ENCODE measurements at places on chromosomes 7 and 10.

DNA sequence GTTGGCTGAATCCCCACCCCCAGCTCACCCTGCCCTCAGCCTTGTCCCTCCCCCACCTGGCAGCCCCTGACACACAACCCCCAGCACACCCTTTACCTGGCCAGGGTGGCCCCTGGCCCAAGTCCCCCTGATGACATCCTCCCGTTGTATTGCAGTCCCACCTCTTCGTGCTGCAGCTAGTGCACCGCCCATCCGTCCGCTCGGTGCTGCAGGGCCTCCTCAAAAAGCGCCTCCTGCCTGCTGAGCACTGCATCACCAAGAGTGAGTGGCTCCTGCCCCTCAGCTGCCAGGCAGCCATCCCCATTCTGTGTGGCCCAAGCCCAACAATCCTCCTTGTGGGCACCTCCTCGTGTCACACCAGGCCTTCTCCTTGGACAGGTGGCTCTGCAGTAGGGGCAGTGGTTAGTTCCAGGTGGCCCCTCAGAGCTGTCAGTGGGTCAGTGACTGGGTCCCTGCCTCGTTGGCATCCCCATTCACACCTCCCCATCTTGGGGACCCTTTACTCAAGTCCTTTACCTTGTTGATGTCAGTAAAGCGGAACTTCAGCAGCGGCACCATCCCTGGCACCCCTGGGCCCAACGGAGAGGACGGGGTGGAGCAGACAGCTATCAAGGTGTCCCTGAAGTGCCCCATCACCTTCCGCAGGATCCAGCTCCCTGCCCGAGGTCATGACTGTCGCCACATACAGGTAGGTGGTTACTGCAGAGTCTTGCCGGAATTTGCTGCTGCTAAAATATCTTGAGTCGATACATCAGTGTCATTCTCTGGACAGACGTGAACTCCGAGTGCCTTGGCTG, 14.3 kb downstream of the ZMIZ2 start:
- H3K27me3 ChIP-seq: no peaks in the 10 kb centered on the region
- H3K36me3 ChIP-seq: peaks cover 90% of the 10 kb centered on the region
- H3K4me1 ChIP-seq: peaks cover 9% of the 10 kb centered on the region

- H3K27ac ChIP-seq: no peak overlapping the region
- DNase-seq: no peak
- no peak overlapping the region for H3K4me3 ChIP-seq
- no peaks in the 10 kb centered on the region for H3K27me3 ChIP-seq
Observed at GRCh38 chr10:106941297-106942034, 223.0 kb downstream of the SORCS1 start.

DNA sequence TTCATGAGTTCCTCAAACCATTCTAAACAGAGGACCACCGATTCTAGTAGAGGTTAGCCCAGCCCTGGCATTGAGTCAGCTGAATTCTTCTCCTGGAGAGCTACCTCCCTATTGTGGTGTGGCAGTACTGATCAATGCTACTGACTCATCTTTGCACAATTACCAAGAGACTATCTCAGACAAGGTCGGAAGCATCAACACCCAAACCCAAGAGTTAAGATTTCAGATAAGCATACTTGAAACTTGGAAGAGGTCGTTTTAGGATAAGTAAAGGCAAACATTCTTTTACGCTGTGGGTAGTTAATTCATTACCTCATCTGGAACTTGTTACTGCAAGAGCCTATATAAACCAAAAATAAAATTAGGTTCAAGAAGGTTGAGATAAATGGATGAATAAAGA, 154.6 kb upstream of the NRBF2 start:
- no peaks in the 10 kb centered on the region for H3K27me3 ChIP-seq
- no peak overlapping the region for H3K27ac ChIP-seq
- no peak overlapping the region for H3K4me3 ChIP-seq

DNA sequence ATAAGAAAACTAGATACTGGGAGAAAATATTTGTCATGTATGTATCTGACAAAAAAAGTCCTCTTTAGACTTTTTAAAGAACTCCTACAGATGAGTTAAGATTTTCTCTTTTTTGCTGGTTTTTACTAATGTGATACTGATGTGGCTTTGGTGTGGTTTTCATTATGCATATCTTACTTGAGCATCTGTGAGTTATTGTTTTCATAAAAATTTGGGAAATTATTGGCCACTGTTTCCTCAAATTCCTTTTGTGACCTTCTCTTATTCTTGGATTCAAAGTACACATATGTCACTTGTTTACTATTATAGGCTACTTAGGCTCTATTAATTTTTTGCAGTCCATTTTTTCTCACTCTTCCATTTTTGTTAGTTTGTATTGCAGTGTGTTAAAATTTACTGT, 89.0 kb downstream of the PPP1R9A start:
- H3K27ac ChIP-seq: no peak overlapping the region
- no peak overlapping the region for H3K4me3 ChIP-seq
- DNase-seq: no peak
- H3K27me3 ChIP-seq: no peaks in the 10 kb centered on the region
- H3K4me1 ChIP-seq: peaks cover 4% of the 10 kb centered on the region

DNA sequence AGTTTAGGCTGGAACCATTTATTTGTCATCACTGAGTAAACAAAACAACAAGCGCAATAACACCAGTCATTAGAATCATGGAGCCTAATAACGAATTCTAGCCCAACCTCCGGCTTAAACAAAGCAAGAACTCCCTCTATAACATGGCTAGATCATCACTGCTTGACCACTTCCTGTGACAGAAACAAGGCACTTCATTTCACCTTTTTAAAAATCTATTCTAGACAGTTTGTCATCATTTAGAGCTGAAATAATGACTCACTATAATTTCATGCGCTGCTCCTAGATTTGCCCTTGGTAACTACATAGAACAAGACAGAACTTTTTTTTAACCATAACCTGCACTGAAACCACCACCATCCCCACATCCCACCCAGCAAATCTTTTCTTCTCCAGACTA, 81.3 kb downstream of the OSBPL3 start:
- peaks cover 6% of the 10 kb centered on the region for H3K4me1 ChIP-seq
- H3K4me3 ChIP-seq: no peak overlapping the region
- H3K36me3 ChIP-seq: no peaks in the 10 kb centered on the region
- DNase-seq: no peak

DNA sequence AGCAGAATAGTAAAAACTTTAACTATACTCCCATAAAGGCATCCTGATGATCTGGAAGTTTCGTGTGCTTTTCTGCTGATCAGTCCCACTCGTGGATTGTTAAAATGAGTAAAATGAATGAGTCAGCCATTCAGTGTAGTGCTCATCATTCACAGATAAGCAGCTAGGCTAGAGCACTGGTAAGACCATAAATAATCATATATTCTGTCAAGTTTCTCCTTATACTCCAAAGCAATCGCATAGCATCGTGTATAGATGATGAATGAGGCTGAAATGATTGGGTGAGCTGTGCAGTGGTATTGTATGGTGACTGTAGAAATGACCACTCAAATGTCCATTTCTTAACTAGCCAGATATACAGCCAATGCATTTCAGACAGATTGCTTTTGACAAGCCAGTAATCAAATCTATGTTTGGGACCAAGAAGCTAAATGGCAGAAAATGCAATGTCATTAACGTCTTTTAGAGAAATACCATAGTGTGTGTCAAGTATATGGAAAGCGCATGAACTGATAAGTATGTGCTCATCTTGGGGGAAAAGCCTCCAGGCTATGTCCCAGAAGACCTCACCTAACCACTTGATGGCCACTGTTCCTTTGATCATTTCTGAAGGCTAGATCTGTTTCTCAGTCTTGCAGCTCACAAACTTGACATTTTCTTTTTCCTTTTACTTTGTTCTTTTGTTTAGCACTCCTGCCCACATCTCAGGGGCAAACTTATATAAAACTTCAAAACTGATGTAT, 227.2 kb upstream of the FAM3C start:
- DNase-seq: no peak
- no peaks in the 10 kb centered on the region for H3K4me1 ChIP-seq
- no peaks in the 10 kb centered on the region for H3K27me3 ChIP-seq
- no peak overlapping the region for H3K4me3 ChIP-seq

GRCh38 chr10:125756196-125756595, 19.4 kb downstream of the MMP21 start:
- peaks cover 91% of the 10 kb centered on the region for H3K36me3 ChIP-seq
- no peaks in the 10 kb centered on the region for H3K27me3 ChIP-seq
- no peak for DNase-seq
- no peaks in the 10 kb centered on the region for H3K4me1 ChIP-seq

DNA sequence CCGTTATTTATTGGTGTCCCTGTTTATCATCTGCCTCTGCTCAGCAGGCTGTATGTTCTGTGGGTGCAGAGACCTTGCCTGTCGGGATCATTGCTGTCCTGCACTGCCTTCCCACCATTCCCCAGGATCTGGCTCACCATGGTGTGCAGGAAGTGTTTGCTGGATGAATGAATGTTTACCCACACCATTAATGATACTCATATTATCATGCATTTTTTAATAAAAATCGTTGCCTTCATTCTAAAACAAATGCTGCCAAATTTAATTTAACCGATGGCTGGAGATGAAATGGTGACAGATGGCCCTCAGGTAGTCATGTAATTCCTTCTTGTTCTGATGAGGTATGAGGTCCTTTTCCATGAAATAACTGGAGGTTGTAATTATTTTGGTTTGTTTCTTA, 22.5 kb downstream of the PLPP4 start:
- no peak overlapping the region for H3K27ac ChIP-seq
- H3K4me3 ChIP-seq: no peak overlapping the region
- no peak for DNase-seq
- H3K27me3 ChIP-seq: no peaks in the 10 kb centered on the region
- no peaks in the 10 kb centered on the region for H3K36me3 ChIP-seq

DNA sequence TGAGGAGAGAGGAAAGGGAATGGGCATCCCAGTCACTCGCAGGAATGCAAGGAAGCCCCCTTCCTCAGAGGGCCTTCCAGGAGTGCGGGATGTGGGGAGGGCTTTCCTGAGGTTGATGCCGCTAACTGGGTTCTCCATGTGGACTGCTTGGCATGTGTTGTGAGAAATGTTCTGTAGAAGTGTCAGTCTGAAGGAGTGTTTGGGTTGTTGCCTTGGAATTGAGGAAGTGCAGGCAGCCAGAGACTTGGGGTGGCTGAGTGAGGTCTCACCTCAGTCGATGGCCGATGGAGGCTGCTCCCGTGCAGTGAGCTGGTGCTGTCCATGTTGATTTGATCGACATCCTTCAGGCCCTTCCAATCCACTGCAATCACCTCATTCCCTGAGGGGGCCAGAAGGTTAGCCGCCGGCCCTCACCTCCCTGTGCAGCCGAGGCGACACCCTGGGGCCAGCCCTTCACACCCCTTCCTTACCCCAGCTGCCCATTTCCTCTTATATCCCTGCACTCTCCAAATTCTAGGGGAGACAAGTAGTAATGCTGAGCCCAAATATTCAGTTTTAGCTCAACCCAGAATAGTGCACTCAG, 2.7 kb downstream of the FAM131B start:
- peaks cover 43% of the 10 kb centered on the region for H3K27me3 ChIP-seq
- H3K27ac ChIP-seq: no peak overlapping the region
- peaks cover 10% of the 10 kb centered on the region for H3K4me1 ChIP-seq
- H3K4me3 ChIP-seq: no peak overlapping the region
- no peak for DNase-seq

DNA sequence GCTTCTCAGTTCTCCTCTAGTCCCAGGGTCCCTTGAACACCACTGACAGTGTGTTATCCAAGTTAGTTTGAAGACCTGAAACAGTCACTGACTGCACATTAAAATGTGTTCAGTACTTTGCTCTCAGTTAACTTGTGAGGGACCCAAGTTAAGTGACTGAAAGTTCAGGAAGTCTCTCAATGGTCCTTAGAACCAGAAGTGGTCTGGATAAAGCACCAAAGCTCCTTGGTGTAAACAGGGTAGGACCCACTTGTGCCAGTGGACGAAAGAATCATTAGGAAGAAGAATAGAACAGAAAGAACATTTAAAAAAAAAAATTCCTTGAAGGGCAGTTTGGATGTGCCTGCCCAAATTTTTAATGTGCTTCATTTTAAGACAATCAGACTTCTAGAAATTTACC, 45.1 kb downstream of the NOD1 start:
- no peak for DNase-seq
- no peak overlapping the region for H3K27ac ChIP-seq
- H3K4me1 ChIP-seq: peaks cover 15% of the 10 kb centered on the region

DNA sequence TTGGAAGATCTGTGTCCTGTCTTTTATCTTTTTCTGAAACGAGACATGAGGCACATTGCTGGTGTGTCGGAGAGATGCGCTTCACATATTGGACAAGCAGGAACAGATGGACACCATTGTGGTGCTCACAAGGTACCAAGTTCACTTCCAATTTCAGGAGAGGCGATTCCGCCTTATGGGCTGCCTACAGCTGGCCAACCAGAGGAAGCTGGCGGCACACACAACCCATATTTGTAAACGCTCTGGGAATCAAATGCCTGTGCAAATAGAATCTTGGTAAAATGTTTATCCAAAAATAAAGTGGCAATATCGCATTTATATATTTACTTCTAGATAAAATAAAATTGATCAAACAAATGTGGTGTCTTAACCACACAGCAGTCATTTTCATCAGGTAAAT, 337.4 kb downstream of the TCERG1L start:
- H3K4me1 ChIP-seq: no peaks in the 10 kb centered on the region
- H3K36me3 ChIP-seq: no peaks in the 10 kb centered on the region
- H3K27me3 ChIP-seq: no peaks in the 10 kb centered on the region
- DNase-seq: no peak
- no peak overlapping the region for H3K27ac ChIP-seq

DNA sequence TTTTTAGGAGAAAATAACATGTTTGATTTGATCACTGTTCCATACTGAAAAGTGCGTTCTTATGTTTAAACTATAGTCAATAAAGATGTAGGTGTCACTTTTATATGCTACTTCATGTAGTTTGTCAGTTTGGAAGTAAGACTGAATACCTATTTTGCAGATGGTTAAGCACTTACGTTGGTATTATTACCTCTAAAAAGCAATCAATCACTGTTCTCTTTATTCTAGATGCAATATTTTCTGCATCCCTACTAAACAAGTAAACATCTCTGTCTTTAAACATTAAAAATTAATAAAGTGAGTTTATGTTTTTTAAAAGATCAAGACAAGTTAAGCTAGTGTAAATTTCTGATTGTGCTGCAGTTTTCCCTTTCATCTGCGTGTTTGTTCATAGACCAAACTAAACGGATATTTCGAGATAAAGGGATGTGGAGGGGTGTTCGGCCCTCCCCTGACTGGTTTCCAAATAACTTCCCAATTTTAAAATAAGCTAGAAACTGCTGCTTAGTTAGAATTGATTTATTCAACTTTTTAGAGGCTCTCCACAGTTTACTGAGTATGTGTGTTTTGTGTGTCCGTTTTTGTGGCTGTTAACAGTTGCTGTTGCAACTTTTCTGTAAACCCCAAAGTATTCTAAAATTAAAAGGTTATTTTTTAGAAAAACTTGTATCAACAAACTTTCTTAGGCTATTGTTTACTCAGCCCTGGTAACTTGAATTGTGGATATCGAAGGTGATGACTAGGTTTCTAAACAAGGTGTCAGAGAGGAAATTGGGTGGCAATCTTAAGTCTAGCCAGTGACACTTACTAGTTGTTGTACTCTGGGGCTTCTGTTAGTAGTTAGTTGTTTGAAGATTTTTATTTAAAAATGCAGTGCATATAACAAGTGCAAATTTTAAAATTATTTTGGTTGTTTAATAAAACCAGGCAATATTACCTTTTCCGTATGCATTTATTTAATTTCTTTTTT, 974 bp downstream of the KIF11 start:
- no peak for DNase-seq
- H3K4me1 ChIP-seq: peaks cover 13% of the 10 kb centered on the region
- peak overlapping the region; percentile 59 for H3K4me3 ChIP-seq
